ENCODE measurements at places on chromosomes 2 and 18. TPM values are rescaled to one million over a fixed set of nuclear protein-coding genes. Genes with fewer than 3 reads are reported as not detected.

The STRN gene
- 8.2 TPM for polyA plus RNA-seq

The CRYBA2 gene
- not detected for polyA plus RNA-seq

The ZCCHC2 gene
- polyA plus RNA-seq: 10.8 TPM

The PTPRM gene
- 60.9 TPM for polyA plus RNA-seq

The ITGB1BP1 gene
- polyA plus RNA-seq: 80.2 TPM

The PDE1A gene
- polyA plus RNA-seq: 17.1 TPM

- no peak for DNase-seq
Measured at GRCh38 chr2:96861074-96861473, 3.3 kb upstream of the ANKRD39 start.

DNA sequence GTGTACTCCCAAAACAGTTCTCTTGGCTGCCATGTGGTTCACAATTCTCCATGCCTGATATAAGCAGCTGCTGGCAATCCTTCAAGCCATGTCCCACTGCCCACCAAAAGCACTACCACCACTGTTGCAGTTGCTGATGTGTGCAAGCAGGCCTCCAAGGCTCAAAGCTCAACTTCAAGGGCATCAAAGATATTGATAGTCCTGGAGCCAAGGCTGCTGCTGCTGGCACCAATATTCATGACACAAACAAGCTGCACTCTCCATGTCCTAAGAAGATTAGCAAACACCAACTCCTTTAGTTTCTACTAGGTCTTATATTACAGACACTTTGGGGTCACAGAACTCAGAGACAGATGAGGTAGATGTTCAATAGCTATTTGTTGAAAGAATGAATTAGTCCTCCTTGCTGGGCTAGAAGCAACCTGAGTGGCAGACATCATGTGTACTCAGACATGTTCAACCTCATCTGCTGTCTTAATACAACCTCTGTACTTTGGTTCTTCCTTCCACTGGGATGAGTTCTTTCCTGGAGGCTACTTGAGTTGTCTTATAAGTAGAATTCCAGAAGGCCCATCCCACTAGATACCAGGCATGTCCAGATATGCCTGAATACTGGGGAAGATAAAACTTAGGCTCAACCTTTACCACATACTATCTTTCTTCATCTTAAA lies 104.5 kb upstream of the UGP2 start:
- DNase-seq: no peak

DNA sequence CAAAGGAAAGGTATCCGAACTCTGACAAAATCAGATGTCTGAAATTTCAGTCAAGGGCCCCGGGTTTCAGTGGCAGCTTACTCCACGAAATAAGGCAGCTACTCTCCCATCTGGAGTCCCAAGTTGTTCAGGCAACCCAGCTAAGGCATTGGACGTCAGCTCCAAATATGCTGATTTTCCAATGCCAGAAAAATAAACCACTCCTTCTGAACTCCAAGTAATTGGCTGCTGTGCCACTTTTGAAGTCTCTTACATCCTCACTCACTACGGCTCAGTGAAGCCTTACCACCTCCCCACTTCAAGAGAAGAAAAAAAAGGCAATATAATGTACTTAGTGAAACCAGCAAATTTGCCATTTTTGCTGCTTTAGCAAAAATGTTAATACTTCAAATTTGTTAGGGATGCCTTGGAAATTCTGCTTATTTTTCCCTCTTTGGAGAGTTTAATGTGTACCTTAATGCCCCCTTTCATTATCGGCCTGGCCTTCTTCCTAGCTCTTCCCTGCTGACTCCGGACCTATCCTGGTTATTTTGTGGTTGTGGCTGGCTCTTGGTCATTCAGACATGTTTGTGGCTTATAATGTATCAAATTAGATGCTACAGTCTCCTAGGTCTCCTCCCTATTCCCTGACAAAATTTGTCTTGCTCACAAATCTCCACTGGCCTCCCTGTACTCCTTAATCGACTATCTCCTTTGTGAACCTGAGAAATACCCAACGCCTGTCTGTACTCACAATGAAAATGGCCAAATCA lies 589.2 kb upstream of the ZEB2 start:
- no peak for DNase-seq

- DNase-seq: no peak
Measured at GRCh38 chr18:61164321-61164720, 168.9 kb upstream of the CDH20 start.

- DNase-seq: no peak
Measured at GRCh38 chr2:98940102-98940501, 4.1 kb upstream of the CRACDL start.

- DNase-seq: no peak
Measured at GRCh38 chr18:21636769-21637168, 24.7 kb downstream of the SNRPD1 start.

- DNase-seq: no peak
Measured at GRCh38 chr2:123895651-123896050, 129.4 kb upstream of the CNTNAP5 start.

GRCh38 chr2:108278631-108279030 lies 10.1 kb upstream of the SULT1C2 start:
- no peak for DNase-seq

DNA sequence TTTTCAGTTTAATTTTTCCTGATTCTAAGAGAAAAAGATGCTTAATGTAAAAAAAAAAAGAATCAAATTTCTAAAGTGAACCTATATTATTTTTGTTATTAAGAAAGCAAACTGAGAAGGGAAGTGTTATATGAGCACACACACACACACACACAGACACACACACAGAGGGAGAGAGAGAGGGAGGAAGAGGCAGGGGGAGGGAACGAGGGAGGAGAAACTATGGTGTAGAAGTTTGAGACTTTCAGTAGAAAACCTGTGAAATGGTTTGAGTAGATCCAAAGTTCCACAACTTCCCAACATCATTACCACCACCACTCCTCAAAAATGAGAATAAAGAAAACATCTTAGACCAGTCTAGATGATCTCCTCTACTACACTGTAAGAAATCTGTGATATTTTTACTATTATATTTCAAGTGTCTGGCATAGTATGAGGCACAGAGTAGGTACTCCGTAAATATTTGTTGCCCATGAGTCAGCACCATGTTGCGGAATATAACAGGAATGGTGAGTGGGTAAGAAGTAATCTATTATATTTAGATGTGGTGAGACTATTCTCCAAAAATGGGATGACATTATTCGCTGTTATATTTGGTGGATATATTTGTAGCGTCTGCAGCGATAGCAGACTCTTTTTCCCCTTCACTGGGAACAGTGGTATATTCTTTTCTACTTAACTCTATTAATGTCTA lies 149.4 kb upstream of the DNMT3A start:
- DNase-seq: no peak

- no peak for DNase-seq
Measured at GRCh38 chr2:40658941-40659340, 207.1 kb upstream of the SLC8A1 start.

DNA sequence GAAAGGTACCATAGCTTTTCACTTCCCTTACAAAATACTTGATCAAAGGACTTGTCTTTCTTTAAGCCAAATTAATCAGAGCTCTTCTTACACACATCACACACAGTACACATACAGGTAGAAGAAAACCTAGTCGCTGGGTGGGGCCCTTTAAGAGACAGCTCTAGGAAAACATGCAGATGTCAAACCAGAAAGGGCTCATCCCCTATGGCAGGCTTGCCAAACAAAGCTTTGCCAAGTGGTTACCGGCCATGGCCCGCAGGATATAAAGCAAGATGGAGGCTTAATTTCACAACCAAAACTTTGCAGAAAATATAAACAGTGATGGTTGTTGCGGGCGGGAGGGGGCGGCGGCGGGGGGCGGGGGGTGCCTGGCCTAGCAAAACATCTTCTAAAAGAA lies 2156.0 kb upstream of the PIK3C3 start:
- DNase-seq: no peak

- DNase-seq: no peak
Measured at GRCh38 chr2:136281281-136282114, 163.5 kb upstream of the CXCR4 start.

DNA sequence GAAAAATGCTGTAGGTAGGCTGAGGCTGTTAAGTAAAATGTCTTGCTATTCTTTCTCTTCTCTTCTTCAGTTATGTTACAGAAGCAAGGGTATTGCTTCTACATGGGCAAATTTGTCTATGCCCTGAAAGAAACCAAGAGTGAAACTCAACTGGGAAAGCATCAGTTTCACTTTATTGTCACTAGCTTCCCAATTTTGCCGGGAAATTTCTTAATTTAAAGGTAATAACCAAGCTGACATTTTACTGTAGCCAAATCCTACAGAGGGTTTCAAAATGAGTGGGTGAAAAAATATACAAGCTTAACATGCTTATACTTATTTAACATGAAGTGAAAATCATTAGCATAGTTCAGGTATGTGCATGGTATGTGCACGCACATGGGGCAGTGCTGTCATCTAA lies 3.2 kb downstream of the TANK start:
- no peak for DNase-seq

- no peak for DNase-seq
Measured at GRCh38 chr2:27390822-27391679, 10.5 kb upstream of the ZNF513 start.

- DNase-seq: no peak
Measured at GRCh38 chr18:63192885-63193349, 126.7 kb downstream of the BCL2 start.

GRCh38 chr2:6846967-6847681 lies 18.6 kb downstream of the CMPK2 start:
- no peak for DNase-seq

Data from urinary bladder (tissue), 4 donors.